Kidney (tissue), 22 donors: ENCODE measurements at places on chromosomes 5 and 9. TPM values are rescaled to one million over a fixed set of nuclear protein-coding genes. Genes with fewer than 3 reads are reported as not detected.

TRIM36 gene
- 1.8 TPM for total RNA-seq

TENT4A gene
- total RNA-seq, result 22.8 TPM

PAM gene
- 293 TPM for total RNA-seq

OR1K1 gene
- not detected for total RNA-seq

C9orf50 gene
- 1.1 TPM for total RNA-seq

FOXD4L3 gene
- not detected for total RNA-seq

ADAMTS12 gene
- 2.0 TPM for total RNA-seq

SSBP2 gene
- 57.1 TPM for total RNA-seq

PCDHAC1 gene
- 2.9 TPM for total RNA-seq

EFNA5 gene
- 54.4 TPM for total RNA-seq

- peak; percentile 78 for DNase-seq
Observed at GRCh38 chr9:21974722-21975409, 19.3 kb downstream of the CDKN2A start.

GRCh38 chr9:127182901-127183746 lies 60.7 kb upstream of the ANGPTL2 start:
- peak; percentile 56 for DNase-seq

GRCh38 chr9:113808391-113809358 lies 67.4 kb upstream of the ZNF618 start:
- no peak for DNase-seq

GRCh38 chr5:95892784-95893354 lies 68.8 kb downstream of the ELL2 start:
- no peak for DNase-seq

DNA sequence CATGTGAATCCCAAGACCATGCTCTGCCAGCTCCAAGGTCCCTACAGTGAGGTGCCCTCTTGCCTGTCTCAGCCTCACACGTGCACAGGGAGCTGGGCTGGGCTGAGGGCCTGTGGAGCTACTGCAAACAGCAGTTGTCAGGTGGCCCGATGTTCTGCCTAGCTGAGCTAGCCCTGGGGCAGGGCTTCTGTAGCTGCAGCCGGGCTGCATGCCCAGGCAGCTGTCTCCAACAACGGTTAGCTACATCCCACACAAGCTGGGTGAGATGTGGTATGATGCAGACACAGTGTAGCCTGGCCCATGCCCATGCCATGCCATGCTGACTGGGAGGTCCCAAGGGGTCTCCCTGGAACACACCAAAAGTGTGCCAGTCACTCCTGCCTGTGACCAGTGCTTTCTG lies 62.0 kb downstream of the MACROH2A1 start:
- no peak for DNase-seq

GRCh38 chr9:18575686-18576085 lies 101.7 kb downstream of the ADAMTSL1 start:
- no peak for DNase-seq

GRCh38 chr5:38148021-38148625 lies 110.2 kb upstream of the EGFLAM start:
- no peak for DNase-seq

DNA sequence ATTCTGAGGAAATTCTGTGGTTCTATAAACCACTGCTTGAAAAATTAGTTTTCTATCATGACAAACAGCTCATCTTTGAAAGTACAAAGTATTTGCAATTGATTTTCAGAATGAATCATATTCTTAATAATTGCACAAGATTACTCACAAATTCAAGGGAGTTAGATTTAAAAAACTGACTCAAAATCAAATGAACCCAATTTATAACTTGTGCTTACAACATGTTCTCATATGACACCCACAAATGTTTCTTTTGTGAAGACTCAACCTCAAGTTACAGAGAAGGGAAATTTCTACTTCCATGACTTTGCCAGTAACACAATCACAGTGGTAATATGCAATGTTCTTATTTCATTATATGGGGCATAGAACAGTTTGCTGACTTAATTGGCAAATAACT lies 272.0 kb upstream of the ACTBL2 start:
- DNase-seq, result no peak

DNA sequence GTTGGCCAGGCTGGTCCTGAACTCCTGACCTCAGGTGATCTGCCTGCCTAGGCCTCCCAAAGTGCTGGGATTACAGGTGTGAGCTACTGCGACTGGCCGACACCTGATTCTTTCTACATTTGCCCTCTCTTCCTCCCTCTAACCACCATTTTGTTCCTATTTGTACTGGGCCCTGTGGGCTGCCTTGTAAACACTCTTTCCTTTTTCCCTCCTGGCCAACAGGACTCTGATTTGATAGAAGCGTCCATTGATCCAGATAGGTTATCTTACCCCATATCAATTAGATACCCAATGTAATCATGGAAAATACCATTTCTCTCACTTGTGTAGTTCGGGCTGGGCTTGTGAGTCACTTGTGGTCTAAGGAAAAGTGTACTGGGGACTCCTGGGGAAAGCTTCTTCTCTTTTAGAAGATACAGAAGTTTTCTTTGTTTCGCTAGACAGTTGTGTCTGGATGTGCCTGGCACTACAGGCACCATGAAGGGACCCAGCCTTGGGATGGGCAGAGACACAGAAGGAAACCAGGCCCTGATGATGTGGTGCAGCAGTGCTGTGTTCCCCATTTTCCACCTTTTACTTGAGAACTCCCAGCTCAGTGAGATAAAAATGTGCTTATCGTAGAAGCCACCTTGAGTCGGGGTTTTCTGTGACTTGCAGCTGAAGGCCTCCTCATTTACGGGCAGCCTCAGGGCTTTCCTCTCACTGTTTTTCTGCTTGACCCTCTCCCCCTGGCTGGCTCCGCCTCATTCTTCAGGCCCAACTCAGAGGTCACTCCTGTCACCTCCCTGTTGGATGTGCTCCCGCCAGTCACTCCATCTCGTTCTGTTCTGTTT lies 32.8 kb upstream of the CPEB4 start:
- no peak for DNase-seq

GRCh38 chr9:84996716-84997115 lies 327.2 kb downstream of the NTRK2 start:
- DNase-seq, result no peak
